Activated CD4-positive, alpha-beta T cell treated with anti-CD3 and anti-CD28 coated beads, Interleukin-2, amount 50 U/mL, for 1 hour (primary cell): ENCODE measurements at places on chromosomes 1 and 21.

- no peak for DNase-seq
Measured at GRCh38 chr21:31426235-31426797, 82.3 kb upstream of the TIAM1 start.

GRCh38 chr1:76147917-76148316 is 73.4 kb downstream of the ST6GALNAC3 start:
- DNase-seq = no peak

DNA sequence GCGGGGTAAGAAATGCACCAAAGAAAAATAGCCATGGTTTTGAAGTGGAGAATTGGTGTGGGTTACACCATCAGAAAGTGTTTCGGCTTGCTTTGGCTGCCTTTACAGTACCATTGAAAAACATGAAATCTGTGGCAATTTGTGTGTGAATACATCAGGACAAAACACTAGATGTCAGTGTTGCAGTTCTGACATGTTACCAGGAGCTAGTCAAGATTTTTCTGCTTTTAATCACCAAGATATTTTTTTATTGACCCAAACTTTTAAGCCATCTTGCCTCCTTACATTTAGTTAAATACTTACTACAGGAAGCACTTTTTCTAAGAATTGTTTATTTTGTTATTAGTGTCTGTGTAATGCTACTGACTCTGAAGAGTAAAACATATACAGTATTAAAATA is 14.3 kb downstream of the RRP15 start:
- DNase-seq = no peak

GRCh38 chr1:110059133-110059863 is 11.2 kb downstream of the ALX3 start:
- DNase-seq = no peak

GRCh38 chr21:42164818-42165217 is 54.1 kb upstream of the ABCG1 start:
- DNase-seq = no peak

GRCh38 chr1:221680085-221680484 is 61.8 kb downstream of the DUSP10 start:
- DNase-seq = no peak

GRCh38 chr1:226700861-226701260 is 38.2 kb downstream of the ITPKB start:
- DNase-seq = no peak

DNA sequence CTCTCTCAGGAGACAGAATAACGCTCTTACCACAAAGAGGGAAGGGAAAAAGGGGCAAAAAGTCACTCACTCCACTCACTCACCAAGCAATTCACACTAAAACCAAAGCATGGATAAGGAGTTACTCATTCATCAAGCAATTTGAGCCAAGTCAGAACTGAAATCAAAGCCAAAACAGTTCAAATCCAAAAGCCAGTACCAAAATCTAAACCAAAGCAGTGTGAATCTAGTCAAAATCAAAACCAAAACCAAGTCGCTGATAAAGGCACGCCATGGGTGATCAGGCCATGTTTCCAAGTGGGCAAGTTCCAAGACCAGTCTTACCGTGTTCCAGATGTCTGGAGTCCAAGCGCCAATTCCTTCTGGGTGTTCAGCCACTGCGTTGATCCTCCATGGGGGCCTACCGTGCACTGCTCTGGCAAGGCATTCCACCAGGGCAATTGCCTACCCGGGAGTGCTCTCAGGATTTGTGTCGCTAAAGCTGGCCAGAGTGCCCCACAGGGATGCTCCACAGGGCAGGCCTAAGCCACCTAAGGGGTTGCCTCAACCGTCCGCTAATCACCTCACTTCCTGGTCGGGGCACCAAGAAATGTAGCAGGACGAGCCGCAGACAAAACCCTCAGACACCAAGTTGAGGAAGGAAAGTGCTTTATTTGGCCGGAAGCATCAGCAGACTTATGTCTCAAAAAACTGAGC is 142.3 kb downstream of the TRIM33 start:
- no peak for DNase-seq

DNA sequence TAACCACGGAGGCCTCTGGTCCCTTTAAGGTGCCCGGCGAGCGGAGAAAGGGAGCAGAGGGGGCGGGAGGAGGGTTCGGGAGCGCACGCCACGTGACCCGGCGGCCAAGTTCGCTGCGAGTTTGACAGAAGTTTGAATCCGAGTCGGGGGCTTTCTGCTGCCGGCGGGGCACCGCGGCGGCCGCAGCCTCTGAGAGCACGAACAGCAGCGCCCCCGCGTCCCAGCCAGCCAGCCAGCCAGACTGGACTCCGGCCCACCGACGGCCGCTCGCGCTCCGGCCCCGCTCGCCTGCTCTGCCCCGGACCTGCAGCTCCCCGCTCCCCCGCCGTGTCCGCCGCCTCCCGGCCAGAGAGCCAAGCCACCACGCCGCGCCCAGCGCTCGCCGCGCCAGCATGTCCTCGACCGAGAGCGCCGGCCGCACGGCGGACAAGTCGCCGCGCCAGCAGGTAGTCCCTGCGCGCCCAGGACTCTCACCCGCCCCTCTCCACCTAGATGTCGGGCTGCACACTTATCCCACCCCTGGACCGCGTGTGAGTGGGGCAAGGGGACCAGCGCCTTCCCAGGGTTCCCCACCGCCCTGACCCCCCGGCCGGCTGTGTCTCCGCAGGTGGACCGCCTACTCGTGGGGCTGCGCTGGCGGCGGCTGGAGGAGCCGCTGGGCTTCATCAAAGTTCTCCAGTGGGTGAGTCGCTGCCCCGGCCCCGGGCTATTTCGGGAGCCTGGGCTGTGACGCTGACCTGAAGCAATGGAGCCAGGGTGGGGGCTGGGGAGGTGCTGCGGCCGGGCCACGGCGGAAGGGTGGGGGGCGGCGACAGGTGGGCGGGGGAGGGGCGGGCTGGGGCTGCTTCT is at the start of gene SYPL2:
TSS of gene SYPL2 (plus strand) at position 95 of the 849 bp plus-strand sequence. CDS start at position 393, 298 bp downstream.
- DNase-seq = no peak

DNA sequence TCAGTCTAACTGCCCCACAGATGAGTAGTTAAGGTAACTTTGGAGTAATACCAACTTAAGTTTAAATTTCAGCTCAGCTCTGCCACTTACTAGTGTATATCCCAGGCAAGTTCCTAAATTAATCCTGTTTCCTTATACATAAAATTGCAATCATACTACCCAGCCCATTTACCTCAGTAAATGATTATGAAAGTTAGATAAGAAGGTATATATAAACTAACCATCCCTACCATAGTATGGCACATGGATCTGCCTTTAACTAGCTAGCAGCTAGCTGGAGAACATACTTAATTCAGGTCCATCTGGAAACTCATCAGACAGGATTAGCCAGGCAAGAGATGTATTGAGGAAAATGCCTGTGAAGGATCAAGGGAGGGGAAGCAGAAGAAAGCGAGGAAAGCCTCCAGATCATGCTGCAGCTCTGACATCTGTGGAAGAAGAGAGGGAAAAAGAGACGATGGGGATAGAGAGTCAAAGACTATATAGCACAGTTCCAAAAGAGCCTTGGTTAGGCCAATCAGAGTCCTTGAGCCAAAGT is 8.0 kb upstream of the JAK1 start:
- no peak for DNase-seq

- no peak for DNase-seq
Measured at GRCh38 chr1:178503849-178504248, 7.1 kb upstream of the CLEC20A start.

GRCh38 chr1:11384170-11384554 is 94.8 kb upstream of the DISP3 start:
- DNase-seq = no peak

GRCh38 chr1:160652924-160653619 is 6.2 kb upstream of the SLAMF1 start:
- no peak for DNase-seq

DNA sequence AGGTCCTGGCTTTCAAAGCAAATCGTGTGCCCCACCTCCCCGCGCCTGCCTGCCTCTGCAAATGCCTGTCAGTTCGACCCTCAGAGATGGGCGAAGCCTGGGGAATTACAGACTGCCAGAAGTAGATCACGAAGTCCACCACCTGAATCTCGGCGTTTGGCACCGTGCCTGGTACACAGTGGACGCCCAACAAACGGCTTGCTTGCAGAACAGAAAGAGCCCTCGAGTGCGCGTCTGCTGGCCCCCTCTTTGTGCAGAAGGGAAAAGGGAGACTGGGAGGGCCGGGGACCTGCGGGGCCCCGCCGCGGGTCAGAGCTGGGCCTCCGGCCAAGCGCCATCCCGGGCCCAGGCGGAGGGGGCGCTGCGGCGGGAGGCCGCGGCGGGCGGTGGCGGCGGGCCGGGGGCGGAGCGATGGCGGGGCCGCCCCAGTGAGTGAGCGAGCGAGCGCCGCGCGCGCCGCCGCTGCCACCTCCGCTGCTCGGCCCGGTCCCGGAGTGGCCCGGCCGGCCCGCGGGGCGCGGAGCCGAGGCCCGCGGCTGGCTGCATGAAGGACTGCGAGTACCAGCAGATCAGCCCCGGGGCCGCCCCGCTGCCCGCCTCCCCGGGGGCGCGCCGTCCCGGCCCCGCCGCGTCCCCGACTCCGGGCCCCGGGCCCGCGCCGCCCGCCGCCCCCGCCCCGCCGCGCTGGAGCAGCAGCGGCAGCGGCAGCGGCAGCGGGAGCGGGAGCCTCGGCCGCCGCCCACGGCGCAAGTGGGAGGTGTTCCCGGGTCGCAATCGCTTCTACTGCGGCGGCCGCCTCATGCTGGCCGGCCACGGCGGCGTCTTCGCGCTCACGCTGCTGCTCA is at the start of gene ZDHHC18:
TSS of gene ZDHHC18 (plus strand) at position 428 of the 845 bp plus-strand sequence. CDS start at position 545, 117 bp downstream.
- DNase-seq = peak; percentile 66

DNA sequence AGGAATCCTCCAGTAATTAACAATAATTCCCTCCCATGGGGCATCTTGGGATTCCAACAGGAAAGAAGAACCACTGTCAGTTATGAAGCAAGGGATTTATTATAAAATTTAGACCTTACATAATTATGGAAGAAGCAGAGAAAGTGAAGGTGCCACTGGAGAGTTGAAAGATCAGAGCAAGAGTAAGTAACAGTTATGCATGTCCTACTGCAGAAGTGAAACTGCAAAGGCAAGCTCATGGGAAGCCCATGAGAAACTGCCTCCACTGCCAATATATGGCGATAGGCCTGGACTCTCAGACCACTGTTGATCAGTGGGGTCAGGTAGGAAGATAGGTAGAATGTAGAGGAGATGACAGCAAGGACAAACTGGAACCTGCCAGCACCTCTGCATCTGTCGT is 123.6 kb upstream of the ZNF648 start:
- no peak for DNase-seq

DNA sequence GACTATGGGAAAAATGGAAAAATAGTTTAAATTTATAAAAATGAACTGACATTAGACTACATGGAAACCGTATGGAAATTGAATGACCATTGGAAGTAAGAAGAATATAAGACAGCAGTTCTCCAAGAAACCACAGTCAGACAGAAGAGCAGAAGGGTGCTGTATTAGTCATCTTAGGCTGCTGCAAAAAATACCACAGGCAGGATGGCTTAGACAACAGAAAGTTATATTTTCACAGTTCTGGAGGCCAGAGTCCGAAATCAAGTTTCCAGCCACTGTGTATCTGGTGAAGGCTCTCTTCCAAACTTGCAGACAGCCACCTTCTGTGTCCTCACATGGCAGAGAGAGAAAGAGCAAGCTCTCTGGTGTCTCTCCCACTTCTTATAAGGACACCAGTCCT is 175.2 kb downstream of the DSCAM start:
- DNase-seq = no peak

DNA sequence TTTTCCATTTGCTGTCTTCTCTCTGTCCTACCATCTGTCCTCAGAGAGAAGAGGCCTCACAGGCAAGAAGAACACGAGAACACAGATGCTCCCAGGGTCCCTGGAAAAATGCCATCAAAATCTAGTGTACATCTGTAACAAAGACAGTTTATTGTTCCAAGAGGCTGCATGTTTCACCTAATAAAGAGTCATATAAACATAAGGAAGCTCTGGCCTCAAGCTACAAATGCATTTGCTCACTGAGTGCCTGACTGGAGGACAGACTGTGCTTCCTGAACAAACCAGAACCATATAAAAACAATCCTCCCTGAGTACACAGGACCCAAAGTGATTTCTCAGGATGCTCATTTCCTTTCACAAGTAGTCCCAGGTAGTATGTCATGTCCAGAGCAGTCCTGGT is 76.3 kb upstream of the SLC44A3 start:
- DNase-seq = no peak

DNA sequence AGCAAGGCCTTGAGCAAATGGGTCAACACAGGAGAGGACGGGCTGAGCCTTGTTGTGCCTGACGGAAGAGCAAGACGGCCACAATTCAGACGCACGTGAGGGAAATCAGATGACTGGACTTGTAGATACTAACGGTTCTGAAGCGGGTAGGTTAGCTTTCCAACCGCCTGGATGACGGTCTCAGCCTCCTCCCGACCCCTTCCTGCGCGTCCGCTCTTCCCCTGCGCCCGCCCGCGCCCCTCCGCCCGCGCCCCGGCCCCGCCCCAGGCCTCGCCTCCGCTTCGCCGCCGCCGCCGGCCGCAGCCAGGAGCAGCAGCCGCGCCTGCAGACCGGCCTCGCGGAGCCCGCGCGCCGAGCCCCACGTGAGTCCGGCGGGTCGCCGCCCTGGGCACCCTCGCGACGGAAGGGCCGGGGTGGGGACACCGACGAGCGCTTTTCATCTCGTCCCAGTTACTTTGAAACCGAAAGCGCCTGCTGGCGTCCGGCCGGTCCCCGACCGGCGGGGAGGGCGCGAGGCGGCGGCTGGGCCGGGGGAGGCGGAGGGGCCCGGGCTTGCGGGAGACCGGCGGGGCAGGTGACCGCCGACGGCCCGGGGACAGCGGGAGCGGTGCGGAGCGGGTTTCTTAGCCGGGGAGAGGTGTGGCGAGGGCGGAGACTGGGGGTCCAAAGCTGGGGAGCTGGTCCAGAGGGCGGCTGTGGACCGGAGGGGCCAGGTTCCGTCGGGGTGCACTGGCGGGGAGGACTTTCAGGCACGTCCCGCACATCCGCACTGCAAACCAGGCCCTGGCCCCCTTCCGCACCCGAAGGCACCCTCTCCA is at the start of gene TRAF5:
TSS of gene TRAF5 (plus strand) at position 306 of the 818 bp plus-strand sequence. CDS start 26,407 bp downstream, outside the sequence.
- DNase-seq = peak; percentile 49

- DNase-seq = no peak
Measured at GRCh38 chr1:119966020-119966419, 69.7 kb upstream of the ADAM30 start.

DNA sequence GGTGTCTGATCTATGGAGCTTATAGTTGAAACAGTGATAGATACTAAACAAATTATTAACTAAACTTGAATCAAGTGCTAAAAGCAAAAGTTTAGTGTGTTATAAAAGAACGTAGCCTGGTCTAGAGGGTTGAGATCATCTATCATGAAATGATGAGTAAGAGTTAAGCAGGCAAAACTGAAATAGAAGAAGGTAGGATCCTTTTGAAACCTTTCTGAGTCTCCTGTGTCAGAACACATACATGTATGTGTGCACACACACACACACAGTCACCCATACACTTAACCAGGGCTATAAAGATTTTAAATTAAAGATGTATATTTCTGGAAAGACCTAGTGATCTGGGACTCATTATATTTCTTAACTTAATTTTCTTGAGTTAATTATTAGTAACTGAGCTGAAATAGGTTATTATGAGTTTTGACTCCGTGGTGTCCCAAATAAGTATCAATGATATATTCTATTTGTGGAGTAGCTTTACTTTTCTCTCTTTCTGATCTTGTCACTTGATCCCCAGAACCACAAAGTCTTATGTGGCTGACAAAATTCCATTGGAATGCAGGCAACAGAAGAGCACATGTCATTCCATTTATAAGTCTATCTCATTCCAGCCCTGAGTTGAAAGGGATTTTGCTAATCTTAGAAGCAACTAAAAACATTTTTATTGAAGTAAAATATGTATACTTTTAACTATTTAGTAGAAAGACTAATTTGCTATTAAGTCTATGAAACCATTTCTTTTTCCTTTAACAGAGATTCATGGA is 70.7 kb downstream of the PRRX1 start:
- DNase-seq = no peak
